ENCODE measurements at places on chromosomes 11 and 22.

GRCh38 chr22:32591620-32592019, 117.0 kb downstream of the FBXO7 start:
- DNase-seq, result no peak

- no peak for DNase-seq
Observed at GRCh38 chr11:83528877-83529276, 242.7 kb upstream of the CCDC90B start.

- no peak for DNase-seq
Observed at GRCh38 chr11:8871962-8872361, 39.0 kb upstream of the AKIP1 start.

- no peak for DNase-seq
Observed at GRCh38 chr11:16833026-16833425, 94.6 kb downstream of the C11orf58 start.

- DNase-seq, result no peak
Observed at GRCh38 chr11:64501500-64502427, 89.3 kb upstream of the SLC22A12 start.

GRCh38 chr11:104093426-104094280, 57.2 kb downstream of the DDI1 start:
- no peak for DNase-seq

DNA sequence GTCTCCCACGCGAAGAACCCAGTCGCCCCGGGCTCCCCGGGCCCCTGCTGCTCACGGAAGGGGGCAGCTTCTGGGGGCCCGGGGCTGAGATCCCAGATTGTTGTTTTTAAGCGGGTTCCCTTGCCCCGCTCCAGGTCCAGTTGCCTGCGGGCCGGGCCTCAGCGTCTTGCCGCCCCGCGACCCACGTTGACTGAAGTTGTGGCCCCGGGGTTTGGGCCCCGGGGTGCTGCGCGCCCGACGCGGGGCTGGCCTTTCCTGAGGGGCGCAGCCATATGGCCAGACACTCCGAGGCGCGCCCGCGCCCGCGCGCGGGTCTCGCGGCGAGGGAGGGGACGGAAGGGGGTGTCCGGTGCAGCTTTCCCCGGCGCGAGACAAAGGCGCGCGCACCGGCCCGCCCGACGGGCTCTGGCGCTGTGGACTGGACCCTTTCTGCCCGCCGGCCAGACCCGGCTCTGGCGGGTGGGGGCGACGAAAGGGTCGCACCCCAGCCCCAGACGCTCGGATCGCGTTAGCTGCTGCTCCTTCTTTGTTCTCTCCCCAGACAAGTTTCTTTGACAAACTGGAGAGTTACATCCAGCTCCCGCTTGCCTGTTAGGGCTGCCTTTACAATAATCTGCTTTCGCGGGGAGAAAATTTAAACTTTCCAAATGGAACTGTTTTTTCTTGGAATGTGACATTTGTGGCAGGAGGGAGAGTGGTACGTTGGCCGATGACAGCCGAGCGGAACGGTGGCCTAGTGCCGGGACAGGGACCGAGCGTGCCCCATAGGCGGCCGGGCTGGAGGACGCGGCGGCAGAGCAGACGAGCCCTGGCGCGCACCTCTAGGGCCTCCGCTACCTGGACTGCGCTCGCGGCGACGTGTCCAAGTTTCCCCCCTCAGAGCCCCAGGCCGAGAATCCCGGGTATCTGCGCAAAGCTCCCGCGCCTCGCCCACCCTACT, 716 bp downstream of the AMOTL1 start:
- DNase-seq, result peak; percentile 60

DNA sequence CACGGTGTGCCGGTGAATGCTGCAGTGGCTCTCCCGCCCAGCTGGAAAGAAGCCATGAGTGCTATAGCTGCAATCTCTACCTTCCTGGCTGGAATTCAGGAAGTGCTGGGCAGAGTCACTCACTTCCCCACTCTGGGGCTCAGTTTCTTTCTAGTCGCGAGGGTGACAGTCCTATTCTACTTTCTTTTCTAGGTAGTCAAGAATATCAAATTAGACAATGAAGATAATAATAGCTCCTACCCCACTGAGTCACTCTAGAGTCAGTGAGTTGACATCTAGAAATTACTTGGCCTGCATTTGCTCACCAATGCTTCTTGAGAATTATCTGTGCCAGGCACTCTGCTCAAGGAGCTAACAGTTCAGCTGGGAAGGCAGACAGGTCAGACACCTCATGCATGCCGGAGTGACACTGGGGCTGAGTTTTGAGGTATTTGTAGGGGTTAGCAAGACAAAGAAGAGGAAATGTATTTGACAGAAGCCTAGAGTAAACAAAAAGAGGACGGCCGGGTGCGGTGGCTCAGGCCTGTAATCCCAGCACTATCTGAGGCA, 3.2 kb downstream of the CENPM start:
- DNase-seq, result no peak

DNA sequence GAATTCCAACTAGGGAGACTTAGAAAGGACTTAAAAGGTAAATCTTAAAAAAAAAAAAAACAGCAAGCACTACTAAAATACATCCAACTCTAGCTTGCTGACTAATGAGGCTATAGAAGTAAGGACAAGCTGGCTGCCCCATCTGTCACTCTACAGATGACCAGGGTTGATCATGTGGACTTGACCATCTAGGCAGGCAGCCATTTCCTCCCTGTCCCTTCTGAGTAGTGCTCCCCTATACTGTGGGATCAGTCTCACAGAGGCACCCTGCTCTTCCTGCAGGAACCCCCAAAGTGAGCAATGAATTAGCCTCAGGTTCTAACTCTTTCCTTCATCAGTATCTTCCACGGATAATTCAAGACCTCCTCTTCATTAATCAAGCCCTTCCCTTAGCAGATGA, 12.3 kb downstream of the SLC1A2 start:
- no peak for DNase-seq

DNA sequence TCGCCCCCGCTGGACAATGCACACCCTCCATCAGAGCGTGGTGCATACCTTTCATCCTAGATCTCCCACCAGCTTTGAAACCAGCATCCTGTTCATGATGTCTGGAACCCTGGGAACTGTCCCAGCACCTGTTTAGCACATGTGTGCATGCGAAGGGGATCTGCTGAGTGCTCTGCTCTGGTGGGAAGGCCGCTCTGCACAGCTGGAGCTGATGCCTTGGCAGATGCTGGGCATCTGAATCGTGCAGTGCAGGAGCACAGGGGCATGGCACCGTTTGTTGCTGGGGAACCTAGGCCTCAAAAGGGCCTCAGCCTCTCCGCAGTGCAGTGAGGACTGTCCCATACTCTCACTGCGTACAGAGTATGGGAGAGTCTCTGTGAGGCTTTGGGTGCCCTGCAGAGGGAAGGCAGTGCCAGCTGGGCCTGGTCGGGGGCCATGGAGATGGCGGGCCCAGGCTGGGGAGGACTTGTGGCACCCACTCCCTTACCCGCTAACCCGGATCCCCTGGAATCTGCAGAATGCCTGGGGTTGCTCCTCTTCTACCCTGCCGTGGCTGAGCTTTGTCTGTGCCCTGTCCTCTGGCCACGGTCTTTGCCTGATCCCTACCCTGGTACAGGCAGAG, 72.9 kb upstream of the ATXN10 start:
- DNase-seq, result no peak

DNA sequence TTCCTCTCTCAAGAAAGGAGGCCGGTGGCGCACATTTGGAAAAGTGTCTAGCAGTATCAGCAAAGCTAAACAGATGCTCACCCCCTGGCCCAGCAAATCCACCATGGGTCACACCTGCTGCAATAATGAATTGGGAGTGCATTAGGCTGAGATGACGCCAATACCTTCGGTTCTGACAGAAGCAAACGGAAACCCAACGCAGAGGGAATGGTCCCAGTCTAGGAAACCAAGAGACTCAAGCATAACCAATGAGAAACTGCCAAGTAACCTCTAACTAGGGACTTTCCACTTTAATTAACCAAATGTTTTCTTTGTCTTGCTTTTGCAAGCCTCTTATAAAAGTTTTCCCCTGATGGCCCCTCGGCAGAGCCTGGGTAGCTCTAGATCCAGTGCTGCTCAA, 64.2 kb upstream of the SLC22A12 start:
- no peak for DNase-seq

- no peak for DNase-seq
Observed at GRCh38 chr11:57340039-57340615, 2.0 kb downstream of the P2RX3 start.

DNA sequence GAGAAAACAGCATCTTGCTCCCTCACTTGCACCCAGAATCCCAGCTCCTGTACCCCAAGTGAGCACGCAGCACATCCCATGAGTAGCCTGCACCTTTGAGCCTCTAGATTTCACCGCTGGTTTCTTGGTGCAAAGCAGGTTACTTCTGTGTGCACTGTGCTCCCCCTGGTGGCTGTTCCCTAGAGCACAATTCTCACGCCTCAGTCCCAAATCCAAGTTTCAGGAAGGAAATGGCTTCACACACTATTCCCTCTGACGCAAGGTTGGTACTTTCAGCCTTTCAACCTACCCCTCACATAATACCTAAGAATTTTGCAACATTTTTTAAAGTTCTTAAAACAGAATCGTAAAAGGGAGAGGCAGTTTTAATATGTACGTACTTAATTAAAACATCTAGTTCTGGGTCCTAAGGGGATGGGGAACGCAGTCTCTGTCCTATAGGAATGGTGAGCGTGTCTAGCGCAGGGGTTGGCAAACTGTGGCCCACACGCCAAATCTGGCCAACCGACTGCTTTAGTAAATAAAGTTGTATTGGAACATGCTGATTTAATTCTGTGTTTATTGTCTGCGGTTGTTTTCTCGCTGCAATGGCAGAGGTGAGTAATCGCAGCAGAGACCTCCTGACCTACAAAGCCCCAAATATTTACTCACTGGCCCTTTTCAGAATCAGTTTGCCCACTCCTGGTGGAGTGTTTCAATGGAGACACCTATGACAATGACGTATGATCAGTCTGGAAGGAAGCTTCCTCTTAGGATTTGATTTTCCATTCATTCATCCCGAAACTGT, 27.5 kb downstream of the DHCR7 start:
- DNase-seq, result peak; percentile 73

- DNase-seq, result peak; percentile 94
Observed at GRCh38 chr11:86955361-86956120, at the start of gene FZD4. TSS of gene FZD4 (minus strand) at chr11:86955395. CDS start at chr11:86955085, 310 bp downstream.

DNA sequence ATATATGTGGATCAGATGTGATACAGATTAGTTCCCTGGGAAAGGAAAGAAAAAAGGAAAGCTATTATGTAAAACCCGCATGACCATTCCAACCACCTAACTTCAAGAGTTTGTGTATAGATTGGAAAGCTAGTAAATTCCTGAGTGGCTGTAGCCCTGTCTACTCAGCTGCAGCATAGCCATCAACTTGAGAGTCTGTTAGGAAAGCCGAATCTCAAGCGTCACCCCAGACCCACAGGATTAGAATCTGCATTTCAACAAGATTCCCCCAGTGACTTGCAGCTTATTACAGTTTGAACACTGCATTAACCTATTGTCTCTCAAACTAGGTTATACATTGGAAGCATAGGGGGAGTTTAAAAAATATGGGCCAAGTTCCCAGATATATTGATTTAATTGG, 921.7 kb downstream of the LRRC4C start:
- DNase-seq, result no peak

GRCh38 chr22:48391820-48392219, 1435.9 kb downstream of the BRD1 start:
- no peak for DNase-seq

DNA sequence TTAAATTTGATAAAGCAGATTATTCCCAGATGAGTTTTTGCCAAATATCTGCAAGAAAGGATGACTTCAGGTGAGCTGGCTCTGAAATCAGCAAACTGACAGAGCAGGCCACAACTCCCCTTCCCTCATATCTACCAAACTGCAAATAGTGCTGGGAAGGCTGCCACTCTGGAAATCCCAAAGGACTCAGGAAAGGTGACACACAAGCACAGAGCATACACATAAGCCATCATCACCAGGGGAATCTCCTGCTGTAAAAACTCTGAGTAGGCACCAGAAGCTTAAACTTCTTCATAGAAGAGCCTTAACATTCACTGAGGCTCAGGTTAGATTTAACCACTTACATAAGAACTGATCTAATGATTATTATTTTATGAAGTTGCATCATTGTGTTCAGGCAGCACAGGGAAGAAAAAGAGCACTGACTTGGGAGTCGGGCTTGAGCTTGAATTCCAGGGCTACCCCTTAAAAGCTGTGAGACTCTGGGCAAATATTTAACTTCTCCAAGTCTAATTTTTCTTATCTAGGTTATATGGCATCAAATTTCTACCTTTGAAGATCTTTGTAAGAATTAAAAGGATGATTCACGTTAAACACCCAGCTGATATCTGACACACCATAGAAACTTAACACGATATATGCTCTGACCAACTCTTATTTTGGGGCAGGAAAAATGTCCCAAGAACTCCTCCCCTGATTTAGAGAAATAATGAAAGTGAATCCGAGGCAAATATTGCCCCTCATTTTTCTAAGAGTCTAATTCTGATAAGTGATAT, 15.0 kb downstream of the SYTL2 start:
- no peak for DNase-seq

DNA sequence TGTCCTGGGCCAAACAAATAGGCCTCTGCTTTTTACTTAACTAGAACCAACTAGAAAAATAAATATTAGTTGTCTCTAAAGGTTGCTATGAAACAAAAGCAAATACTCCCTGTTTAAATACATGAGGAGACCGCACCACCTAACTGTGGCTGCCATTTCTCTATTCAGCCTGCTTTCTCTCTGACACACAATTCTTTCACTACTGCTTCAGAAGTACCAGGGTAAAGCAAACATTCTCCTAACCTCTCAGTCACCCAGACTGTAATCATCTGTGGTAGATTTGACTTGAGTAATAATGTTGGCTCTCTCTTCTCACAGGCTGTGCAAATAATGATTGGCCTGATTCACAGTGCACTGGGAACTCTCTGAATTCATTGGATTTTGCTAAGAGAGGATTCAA, 41.0 kb upstream of the MS4A8 start:
- DNase-seq, result no peak

DNA sequence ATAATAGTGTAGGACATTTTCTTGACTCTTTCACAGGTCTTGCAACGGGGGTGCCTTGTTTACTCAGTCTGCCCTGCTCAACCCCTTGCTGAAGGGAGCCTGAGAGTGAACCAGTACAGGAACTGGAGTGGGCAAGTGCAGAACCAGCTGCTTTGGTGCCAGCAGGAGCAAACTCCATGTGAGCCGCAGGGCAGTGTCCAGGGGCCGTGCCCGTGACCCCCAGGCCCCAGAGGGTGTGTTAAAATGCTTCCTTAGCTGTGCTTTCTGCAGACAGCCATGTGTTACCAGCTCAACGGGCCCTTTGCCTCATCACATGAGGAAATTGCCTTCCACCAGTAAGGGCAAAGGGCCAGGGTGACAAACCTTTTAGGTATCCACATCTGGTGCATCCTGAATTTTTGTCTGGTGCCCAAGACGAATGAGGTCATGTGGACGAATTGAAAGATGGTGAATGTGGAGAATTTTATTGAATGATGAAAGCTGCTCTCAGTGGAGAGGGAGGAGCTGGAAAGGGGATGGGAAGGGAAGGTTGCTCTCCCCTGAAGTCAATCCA, 53.6 kb upstream of the OR5D13 start:
- no peak for DNase-seq

DNA sequence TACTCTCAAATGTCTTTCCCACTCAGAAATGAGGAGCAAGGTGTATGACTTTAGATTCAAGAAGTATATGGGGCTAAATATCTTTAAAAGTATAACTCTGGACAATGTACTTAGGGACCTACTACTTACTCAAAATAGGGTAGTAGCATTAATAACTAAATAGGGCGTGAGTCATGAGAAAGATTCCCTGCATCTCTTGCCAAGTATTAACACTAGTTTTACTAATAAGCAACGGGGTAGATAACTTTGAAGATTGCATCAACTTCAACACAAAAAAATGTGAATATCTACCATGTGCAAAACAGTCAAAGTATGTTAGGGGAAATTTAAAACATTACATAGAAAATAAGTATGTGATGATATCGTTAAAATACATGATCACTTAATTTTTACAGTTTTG, 99.6 kb downstream of the PGR start:
- DNase-seq, result no peak

- DNase-seq, result no peak
Observed at GRCh38 chr11:43397251-43397650, 38.5 kb downstream of the TTC17 start.

Data from left lobe of liver (tissue), 2 donors.